ENCODE measurements at places on chromosomes 4 and X.

DNA sequence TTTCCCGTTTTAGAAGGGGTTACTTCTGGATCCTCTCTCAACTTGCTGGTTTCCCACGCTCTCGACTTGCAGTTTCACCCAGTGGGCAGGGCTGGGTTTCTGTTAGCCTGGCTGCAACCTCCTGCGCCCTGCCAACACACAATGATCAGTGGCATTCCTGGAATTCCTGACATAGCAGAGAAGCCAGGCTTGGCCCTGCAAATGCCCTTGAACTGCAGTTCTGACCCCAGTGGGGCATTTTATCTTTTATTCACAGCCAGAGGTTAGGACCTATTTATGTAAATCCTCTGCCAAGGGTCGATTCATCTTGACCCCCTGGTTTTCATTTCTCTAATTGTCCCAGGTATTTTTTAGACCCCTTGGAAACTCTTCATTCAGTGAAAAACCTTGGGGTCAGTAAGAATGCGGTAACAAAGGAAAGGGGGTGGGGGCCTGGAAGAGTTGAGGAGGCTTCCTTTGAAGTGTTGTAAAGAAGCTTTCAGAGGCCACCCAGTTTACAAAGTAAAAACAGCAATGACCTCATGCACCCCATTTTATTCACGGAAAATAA, 217.6 kb downstream of the ZNF674 start:
- no peak for DNase-seq

GRCh38 chr4:69738872-69739271, 21.5 kb downstream of the SULT1B1 start:
- DNase-seq, result no peak

- no peak for DNase-seq
These were observed 1751.9 kb downstream of the ARAP2 start for GRCh38 chr4:34492414-34492813.

- DNase-seq, result no peak
These were observed 374.3 kb downstream of the AFF2 start for GRCh38 chrX:148874636-148875246.

DNA sequence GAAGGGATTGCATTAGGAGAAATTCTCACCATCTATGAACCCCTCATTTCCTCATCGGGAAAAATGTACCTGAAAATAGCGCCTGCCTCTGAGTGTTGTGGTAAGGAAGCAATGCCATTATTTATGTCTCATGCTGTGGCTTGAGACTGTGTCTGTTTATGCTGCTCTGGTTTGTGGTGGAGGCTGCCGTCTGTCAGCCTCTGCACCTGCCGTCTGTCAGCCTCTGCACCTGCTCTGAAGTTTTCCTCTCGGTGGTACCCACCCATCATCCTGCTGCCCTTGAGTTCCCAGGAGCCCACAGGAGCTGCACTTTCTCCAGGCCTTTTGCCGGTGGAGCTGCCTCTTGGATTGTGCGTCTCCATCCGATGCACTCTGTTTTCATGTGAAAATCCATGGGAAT, 68.5 kb upstream of the PPP2R3B start:
- DNase-seq, result no peak

DNA sequence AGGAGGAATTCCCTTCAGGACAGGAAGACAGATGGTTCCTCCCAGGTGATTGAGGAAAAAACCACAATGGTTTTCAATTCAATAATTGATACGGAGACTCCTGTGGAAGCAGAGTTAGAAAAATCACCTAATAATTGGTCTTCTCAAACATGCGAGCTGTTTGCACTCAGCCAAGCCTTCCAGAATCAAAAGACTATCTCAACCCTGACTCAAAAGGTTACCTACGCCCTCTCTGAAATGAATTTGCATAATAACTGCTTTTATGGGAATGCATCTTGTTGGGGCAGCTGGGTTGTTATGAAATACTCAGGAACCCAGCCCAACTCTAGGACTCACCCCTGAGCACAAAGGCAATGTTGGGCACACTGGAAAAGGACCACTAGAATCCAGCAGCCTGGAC, 66.9 kb upstream of the ARSJ start:
- no peak for DNase-seq

Data from HFFc6 (cell line).